Astrocyte of the spinal cord (primary cell): ENCODE measurements at places on chromosomes 5 and 9.

DNA sequence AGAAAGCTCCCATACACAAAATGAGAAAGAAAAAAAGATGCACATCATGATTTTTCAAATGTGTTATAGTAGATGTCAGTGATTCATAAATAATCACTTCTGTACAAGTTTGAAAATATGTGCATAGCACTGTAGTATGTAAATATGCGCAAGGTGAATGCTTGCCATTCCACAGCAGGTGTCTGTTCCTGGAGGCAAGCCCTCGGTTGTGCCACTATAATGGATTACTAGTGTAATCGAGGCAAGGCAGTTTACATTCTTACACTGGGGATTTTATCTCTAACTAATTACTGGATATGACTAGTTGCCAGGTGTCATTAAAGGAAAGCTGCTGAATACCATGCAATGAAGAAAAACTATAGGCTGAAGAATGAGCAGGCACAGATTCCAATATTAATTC lies 93.6 kb downstream of the ARHGEF28 start:
- no peak for DNase-seq

DNA sequence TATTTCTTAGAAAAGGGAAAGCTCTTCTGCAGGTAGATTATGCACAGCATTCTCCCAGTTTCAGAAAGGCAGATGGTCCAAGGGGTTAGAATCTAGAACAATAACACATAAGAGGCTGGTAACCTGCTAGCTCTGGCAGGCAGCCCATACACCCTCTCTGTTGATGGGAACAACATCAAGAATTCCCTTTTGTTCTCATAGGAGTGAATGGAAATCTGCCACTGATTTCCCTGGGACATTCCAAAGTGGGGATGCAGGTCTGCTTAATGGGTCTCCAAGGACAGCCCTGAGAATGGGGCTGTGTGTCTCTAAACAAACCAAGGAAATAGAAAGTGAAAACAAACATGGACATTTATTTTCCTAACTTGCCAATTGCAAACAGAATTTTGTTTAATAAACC lies 456.8 kb downstream of the EBF1 start:
- no peak for DNase-seq

- peak; percentile 83 for DNase-seq
Observed at GRCh38 chr9:114156657-114157421, 1.5 kb downstream of the COL27A1 start.

DNA sequence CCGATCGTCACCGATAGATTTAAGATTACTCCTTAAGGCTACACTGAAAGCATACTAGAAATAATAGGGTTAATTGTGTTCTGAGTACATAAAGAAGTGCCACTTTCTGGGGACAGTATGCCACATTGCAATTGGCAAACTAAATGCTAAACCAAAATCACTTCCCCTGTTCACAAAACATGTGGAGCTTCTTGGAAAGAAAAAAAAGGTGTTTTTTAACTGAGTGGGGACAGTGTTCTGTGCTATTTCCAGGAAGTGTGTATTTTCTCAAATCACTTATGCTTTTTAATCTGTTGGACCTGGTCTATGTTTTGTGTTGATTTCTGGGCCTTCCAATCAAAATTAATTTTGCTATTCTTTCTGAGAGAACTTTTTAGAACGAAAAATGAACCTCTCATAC lies 149.3 kb upstream of the MPDZ start:
- no peak for DNase-seq

DNA sequence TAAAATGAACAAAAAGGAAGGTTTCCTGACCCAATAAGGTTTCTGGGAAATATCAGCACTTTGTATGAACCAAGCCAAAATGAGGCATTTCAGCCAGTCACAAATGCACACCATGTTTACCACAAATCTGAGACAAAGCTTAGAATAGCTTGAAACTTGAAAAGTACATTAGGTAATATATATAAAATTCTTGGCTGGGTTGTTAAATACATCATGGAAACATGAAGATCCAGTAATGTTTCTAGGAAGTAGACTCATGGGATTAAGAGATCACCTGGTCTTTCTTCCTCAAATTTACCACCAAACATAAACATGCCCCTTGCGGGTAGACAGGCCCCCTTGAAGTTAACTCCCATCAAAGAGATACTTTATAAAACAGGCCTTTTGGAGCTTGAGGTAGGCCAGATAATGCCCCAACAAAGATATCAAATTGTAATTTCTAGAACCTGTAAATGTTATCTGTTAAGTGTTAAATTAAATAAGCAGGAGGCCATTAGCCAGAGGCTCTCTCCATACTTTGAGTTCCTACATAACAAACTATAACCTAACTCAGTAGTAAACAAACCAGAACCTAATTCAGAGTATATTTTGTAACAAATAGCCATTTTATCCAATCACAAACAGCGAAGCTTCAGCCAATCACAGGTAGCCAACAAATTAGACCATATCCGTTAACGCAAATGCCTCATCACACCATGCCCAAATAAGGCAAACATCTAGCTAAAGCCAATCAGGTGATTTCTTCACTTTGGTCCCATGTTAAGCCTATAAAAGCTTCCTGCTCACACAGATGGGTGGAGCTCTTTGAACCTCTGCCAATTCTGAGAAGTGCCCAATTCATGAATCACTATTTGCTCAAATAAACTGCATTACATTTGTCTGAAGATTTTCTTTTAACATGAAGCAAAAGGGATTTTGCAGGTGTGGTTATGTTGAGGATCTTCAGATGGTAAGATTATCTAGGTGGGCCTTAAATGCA lies 127.9 kb upstream of the TARS1 start:
- peak; percentile 91 for DNase-seq

- no peak for DNase-seq
Observed at GRCh38 chr5:109650493-109650892, 39.2 kb upstream of the MAN2A1 start.
